ENCODE measurements at places on chromosomes 4 and X.

- no peak for DNase-seq
- H3K27me3 ChIP-seq, result peaks cover 99% of the 10 kb centered on the region
- no peaks in the 10 kb centered on the region for H3K36me3 ChIP-seq
- no peak overlapping the region for H3K27ac ChIP-seq
- H3K4me3 ChIP-seq, result no peak overlapping the region
- H3K4me1 ChIP-seq, result no peaks in the 10 kb centered on the region
Observed at GRCh38 chr4:110614976-110615352, 7.9 kb downstream of the PITX2 start.

- peak; percentile 73 for DNase-seq
- H3K4me1 ChIP-seq, result peaks cover 2% of the 10 kb centered on the region
- H3K27me3 ChIP-seq, result peaks cover 11% of the 10 kb centered on the region
- no peak overlapping the region for H3K4me3 ChIP-seq
Observed at GRCh38 chr4:41258783-41259182, 2.1 kb downstream of the UCHL1 start.

- H3K27ac ChIP-seq, result no peak overlapping the region
- no peaks in the 10 kb centered on the region for H3K4me1 ChIP-seq
- H3K4me3 ChIP-seq, result no peak overlapping the region
- peaks cover 13% of the 10 kb centered on the region for H3K36me3 ChIP-seq
- no peak for DNase-seq
Observed at GRCh38 chr4:83062739-83063138, 27.8 kb downstream of the COPS4 start.

- no peaks in the 10 kb centered on the region for H3K27me3 ChIP-seq
- no peaks in the 10 kb centered on the region for H3K36me3 ChIP-seq
- H3K27ac ChIP-seq, result no peak overlapping the region
- H3K4me3 ChIP-seq, result no peak overlapping the region
Observed at GRCh38 chr4:125013891-125014290, 300.9 kb upstream of the FAT4 start.
